Iris pigment epithelial cell (primary cell): ENCODE measurements at places on chromosomes 5 and 9.

DNA sequence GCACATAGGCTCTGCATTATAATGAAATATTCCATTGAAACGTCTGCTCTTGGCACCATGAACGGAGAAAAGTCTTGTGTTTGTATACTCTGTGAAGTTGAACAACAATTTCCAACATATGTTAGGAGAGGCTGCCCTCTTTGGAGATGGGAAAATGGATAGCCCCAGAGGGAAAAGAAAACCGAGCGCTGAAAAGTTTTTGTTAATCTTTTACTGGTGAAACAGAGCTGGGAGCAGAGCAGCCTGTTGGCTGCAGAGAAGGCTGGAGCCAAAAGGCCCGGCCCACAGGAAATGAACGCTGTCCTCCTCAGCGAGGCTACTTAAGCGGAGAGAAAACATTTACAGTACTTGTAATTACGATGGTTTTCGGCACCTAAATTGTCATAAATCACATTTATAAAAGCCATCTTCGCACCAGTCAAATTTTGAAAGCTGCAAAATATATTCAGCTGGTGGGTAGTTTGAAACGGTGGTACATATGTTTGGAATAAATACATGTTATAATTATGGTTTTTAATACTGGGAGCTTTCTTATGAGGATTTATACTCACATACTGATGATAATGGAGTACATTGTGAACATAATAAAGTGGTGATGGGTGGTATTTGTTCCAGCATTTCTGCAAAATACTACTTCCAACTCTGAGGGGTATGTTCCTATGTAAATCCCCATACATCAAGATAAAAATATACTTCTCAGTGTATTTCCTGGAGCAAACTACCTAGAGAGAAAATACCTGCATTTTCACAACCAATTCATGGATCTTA lies 129.6 kb upstream of the CNTLN start:
- DNase-seq = peak; percentile 85

DNA sequence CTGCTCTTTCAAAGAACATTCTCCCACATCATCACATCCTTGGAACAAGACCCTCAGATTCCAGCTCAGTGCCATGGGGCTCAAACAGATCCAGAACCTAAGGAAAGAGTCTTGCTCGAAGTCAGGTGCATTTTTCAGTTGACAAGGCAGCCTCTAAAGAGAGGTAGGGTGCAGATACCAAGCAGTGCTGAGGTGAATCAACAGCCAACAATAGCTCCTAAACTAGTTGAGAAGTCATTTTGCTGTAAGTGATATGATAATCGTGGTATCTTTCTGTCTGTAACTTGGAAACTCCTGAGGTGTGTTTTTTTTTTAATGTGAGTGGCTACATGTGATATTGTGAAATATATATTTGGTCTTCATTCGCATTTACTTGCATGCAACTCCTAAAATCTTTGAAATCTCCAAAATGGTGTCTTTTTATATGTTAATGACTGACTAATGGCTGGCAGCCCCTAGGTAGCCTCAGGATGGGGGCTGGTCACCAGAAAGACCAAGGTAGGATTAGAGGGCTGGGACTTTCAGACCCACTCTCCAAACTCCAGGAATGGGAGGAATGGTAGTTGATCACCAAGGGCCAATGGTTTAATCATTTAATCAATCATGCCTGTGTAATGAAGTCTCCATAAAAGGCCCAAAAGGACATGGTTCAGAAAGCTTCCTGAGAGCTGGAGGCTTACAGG lies 96.6 kb downstream of the SERINC5 start:
- DNase-seq = no peak

DNA sequence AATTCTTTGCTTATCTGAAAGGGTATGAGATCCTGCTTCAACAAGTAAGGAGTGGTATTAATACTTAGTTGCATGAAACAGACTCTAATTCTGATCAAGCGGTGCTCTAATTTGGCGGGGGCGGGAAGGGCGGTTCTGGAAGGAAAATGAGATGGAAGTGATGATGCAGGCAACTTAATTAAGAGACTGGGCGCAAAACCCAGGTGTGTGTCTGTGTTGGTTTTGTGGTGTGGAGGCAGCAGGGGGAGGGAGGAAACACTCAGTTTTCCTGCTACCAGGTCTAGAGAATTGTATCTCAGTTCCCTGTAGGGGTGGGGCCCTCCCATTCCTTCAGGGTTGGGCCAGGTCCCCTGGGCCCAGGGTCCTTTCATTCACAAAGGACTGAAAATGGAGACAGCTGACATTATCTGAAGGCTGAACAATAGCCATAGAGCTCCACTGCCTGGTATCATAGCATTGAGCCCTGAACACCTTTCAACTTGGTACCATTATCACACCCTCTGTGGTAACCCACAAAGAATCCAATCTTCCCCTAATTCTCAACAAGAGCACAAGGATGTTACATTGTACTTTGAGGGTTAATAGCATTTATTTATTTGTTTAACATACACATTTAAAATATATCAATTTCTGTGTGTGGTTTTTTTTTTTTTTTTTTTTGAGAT lies 17.2 kb upstream of the C5orf47 start:
- DNase-seq = no peak

DNA sequence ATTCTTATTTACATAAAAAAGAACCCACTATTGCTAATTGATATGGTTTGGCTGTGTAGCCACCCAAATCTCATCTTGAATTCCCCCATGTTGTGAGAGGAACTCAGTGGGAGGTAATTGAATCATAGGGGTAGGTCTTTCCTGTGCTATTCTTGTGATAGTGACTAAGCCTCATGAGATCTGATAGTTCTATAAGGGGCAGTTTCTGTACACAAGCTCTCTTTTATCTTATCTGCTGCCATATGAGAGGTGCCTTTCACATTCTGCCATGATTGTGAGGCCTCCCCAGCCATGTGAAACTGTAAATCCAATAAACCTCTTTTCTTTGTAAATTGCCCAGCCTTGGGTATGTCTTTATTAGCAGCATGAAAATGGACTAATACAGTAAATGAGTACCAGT lies 58.2 kb upstream of the PRR16 start:
- peak; percentile 89 for DNase-seq

- DNase-seq = no peak
Observed at GRCh38 chr5:122316656-122317055, 4.6 kb downstream of the SNCAIP start.

DNA sequence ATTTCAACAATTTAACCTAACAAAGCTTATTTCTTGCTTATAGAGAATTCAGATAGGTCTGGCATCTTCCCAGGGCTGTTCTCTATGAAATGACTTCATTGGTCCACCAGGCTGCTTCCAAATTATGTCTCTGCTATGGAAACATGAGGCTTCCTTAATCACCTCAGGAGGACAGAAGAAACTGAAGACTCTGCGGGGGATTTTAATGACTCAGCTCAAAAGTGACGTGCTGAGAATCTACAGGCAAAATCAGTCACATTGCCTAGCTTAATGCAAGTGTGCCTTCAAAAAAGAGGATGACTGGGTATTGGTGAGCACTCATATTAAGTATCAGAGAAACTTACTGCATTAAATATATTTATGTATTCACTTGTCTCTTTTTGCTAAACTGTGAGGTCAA lies 315.5 kb upstream of the RGMB start:
- DNase-seq = peak; percentile 92

GRCh38 chr9:121463026-121463807 lies 36.4 kb downstream of the GGTA1 start:
- peak; percentile 41 for DNase-seq

DNA sequence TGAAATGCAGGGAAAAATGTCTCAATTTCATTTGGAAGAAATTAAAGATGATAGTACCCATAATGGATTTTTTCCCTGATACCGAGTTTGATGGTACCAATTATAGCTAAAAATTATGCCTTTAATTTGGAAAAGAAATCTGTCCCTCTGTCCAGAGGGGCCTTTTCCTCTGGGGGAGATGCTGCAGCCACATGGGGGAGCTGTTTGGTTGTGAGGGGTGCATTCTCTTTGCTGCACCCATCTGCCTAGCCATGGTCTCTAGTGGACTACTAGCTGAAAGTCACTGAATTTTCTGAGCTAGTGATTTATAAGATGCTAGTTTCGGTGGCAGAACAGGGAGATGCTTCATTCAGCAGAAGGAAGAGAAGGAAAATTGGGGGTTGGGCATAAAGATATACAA lies 9.6 kb downstream of the SEC61B start:
- no peak for DNase-seq

DNA sequence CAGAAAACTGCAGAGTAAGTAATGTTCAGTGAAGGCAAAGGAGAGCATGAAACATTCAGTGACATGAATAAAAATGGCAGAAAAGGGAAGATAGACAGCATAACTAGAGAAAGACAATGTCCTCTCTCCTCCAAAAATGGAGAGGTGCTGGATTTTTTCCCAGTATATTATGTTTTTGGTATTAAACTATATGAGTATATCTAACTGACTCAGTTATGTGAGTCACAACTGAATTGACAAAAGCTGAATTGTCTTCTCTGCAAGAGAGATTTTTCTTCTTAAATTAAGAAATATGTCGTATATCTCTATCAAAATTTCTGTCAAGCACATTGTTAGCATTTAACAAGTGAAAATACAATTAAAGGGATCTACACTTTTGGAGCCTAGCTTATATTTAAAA lies 375.1 kb downstream of the CHSY3 start:
- no peak for DNase-seq

- no peak for DNase-seq
Observed at GRCh38 chr9:68894502-68894901, 119.4 kb downstream of the PRKACG start.

DNA sequence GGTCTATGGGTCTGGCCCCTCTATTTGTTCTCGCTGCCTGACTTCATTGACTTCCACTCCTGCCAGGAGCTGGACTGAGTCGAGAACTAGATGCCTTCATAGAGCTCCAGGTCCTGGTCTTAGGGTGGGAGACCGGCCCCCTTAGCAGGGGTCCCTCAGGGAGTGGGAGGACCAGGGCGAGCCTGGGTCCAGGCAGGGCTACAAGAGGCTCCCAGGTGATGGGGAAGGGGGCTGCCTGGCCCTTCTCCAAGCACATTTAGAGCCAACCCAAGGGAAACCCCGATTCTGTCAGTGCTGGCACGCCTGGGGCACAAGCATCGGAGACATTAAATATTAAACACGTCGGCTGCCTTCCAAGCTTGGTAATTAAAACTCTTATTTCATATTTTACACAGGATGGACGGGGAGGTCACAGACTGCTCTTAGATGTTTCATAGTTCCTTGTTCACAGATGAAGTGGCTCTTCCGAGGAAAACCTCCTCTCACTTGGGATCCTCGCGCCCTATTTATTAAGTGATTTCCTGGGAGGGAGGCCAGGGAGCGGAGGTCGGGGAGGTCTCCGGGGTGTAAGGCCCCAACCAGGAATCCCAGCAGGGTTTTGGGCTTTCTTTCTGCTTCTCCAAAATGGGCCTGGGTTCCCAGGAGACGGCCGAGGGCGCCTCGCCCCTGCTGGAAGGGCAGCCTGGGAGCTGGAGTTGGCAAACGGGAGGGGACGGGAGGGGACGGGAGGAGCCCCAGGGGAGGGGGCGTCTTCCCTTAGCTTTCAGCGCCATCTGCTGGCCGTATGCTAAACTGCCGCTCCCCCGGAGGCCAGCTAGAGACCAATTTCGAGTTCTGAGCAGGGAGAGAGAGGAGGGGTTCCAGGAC lies 23.4 kb upstream of the ZBTB43 start:
- peak; percentile 57 for DNase-seq

DNA sequence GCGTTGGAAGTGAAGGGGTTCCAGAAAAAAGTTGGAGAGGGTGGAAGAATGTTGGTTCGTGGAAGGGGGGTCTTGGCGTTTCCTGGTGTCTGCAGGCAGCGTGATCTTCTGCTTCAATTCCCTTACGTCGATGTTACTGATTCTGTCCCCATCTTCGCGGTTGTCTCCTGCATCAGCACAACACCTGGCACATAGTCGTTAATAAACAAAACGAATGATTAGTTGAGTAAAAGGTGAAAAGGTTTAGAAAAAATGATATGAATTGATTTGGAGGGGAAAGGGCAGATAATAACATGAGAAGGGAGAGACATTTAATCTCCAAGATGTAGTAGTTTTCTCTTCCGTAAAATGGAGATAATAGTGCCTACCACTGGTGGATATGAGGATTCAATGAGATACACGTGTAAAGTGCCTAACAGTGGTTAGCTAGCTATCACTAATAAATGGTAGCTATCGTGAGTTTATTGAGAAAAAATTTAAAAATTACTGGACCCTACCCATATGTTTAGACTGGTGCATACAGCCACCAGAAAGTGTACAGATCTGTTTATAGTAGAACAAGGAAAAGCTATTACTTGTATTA lies 556 bp downstream of the MTREX start:
- DNase-seq = no peak

DNA sequence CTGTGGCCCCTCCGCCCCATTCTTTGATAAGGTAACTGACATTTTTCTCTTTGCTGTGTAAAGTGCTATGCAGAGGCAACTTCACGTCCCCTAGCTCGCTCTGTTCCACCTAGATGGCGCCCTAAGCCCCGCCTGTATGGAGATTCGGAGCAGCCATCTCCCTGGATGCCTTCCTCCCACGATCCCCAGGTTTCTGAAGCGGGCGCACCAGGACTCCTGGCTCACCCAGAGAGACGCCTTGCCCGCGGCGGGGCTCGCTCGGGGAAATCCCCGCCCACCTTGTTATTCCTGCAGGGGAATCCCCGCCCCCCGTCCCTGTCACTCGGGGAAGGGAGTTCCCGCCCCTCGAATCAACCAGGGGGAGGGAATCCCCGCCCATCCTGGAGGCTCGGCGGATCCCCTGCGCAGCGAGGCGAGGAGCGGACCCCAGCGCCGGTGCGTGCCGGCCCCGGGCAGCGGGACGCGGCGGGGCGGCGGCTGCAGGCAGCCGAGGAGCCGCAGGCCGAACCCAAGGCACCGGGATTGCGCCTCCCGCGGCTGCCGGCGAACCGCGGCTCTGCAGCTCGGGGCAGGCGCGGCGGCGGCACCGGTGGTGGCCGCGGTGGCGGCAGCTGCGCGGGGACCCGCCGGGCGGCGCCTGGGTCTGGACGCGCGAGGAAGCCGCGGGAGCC lies at the start of gene PDZD2:
TSS of gene PDZD2 (plus strand) at position 384 of the 671 bp plus-strand sequence.
- peak; percentile 41 for DNase-seq

DNA sequence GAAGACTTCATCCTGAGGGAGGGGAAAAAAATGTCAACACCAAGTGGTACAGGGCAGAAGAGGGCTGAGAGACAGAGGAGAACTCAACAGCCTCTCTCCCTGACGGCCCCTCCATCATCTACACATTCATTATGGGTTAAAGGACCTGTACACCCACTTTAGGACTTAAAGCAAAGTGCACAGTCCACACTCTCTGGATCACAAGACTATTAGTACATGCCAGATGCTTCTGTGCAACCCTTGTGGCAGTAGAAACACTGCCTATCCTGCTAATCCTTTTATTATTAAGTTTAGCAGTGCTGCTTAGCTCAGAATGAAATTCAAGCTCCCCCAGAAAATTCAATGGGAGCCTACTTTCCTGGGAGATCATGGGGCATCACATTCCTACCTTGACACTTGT lies 1.9 kb downstream of the FRMD3 start:
- DNase-seq = no peak

DNA sequence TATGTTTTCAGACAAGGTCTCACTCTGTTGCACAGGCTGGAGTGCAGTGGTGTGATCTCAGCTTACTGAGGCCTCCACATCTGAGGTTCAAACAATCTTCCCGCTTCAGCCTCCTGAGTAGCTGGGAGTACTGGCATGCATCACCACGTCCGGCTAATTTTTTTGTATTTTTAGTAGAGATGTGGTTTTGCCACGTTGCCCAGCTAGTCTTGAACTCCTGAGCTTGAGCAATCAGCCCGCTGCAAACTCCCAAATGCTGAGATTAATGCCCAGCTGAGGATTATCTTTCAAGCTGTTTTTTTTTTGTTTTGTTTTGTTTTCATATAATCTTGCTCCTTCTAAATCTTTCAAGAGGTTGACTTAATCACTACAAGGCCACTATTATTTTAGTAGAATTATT lies 47.3 kb upstream of the SLC28A3 start:
- DNase-seq = no peak
